ENCODE measurements at places on chromosomes 6 and 20.

GRCh38 chr6:73652637-73653570 is 888 bp downstream of the SLC17A5 start:
- DNase-seq: peak; percentile 74

DNA sequence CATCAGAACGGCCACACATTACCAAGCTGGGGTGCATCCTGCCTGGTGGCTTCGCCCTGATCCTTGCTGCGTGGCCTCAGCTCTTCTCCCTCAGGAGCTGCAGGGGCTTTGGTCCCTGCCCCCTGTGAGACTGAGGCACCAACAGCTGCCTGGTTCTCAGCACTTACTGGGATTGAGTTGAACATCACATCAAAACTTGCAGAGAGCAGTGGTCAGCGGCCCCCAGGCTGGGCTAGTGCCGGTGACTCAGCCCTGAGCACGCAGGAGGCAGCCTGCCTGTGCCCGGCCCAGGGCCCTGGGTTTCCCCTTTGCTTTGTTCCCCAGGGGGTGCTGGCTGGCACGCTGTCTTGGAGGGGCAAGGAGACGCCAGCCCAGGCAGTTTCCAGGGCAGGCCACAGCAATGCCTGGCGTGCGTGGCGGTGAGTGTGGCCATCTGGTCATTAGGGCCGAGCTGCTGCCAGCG is 63.3 kb downstream of the DLL1 start:
- DNase-seq: no peak

GRCh38 chr20:51227744-51228143 is 204.8 kb upstream of the KCNG1 start:
- no peak for DNase-seq

- DNase-seq: peak; percentile 99
Observed at GRCh38 chr20:10673842-10674683, at the start of gene JAG1. Gene JAG1, minus strand, starts transcription at chr20:10673999. Its CDS starts 469 bp downstream, at chr20:10673530.

- no peak for DNase-seq
Observed at GRCh38 chr6:34457742-34458735, 7.8 kb upstream of the PACSIN1 start.

GRCh38 chr6:54134935-54135334 is 23.7 kb downstream of the MLIP start:
- DNase-seq: no peak

DNA sequence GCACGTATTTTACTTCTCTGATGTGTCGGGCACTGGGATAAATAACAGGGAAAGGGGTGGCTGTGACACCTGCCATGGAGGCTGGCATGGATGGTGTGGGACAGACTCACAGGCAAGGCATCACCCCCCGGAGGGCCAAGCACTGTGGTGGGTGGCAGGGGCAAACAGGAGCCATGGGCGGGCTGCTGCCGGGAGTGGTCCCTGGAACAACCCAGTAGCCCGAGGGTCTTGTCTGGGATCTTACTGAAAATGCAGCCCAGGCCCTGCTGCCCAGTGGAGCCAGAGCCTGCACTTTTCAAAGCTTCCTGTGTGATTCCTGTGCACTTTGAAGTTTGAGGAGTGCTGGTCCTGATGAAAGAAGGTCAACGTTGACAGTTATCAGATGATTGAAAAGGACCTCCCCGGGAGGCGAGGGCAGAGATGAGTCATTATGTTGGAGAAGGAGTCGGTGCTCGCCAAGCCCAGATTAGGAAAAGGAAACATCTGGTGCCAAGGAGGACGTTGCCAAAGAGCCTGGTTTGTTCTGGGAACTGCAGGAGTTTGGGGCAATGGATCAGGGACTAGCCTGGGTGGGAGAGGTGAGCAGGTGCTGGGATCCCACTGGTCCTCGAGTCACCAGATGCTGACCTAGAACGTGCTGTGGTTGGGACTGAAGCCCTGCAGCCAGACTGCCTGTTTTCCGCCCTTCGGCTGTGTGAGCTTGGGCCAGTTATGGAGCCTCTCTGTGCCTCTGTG is 130.0 kb upstream of the GGTLC1 start:
- no peak for DNase-seq

- DNase-seq: no peak
Observed at GRCh38 chr6:105832313-105832761, 253.8 kb upstream of the PRDM1 start.

- no peak for DNase-seq
Observed at GRCh38 chr6:45900808-45901752, 114.6 kb downstream of the CLIC5 start.

DNA sequence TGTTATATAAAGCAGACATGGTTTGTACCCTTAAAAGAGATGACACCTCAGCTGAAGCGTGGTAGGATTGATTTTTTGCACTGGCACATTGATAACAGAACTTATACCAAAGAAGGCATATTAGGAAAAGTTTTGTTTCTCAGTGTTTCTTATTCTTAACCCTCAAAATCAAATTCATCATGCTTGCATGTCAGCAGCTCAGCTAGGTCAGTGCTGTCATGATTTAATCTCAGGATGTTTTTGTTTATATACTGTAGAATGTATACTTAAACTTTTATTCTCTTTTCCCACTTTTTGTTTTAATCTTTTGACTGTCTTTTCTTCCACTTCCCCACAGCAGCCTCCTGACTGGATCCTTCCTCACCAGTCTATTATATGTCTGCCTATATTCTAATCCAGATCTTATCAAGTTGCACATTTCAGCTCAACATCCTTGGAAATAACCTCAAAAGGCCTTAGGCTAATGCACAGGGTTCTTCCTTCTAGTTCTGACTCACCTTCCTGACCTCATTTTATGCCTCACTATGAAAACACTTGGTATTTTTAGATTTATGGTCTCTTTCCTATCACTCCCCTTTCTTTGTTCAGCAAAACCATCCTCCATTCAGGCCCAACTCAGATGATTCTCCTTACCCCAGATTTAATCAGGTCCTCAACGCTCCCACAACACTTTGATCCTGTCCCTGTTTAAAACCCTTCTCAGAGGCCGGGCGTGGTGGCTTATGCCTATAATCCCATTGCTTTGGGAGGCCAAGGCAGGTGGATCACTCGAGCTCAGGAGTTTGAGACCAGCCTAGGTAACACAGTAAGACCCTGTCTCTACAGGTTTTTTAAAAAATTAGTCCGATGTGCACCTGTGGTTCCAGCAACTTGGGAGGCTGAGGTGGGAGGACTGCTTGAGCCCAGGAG is 7.2 kb downstream of the HEBP2 start:
- peak; percentile 59 for DNase-seq

DNA sequence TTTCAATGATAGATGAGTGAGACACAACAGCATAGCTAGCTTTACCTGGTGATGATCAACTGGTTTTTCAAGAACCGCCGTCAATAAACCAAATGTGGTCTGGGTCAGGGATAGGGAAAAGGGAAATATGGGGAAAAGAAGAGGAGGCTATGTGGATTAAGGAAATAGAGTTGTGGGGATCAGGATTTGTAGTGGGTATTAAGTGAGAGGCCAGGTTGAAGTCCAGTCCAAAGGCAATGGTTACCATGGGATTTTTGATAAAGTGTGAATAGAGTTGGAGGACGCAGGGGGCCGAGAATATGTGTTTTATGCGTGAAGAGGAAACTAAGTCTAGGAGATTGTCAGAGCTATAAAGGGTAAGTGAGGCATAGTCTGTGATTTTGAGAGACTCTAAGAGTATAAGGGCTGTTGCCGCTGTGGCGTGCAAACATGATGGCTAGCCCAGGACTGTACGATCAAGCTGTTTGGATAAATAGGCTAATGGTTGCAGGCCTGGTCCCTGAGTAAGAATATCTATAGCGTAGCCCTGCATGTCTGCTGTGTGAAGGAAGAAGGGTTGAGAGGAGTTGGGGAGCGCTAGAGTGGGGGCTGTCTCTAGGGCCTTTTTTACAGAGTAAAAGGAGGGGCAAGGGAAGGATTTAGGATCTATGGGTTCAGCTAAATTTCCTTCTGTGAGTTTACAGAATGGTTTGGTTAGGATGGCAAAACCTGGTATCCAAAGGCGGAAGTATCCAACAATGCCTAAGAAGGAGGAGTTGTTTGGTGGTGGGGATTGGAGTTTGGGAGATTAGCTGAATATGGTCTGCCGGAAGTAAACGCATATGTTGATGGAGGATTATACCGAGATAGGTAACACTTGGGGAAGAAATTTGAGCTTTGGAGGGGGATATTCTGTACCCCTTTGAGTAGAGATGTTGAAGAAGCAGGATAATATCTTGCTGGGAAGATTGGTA is 749.7 kb upstream of the ADGRB3 start:
- DNase-seq: no peak

GRCh38 chr6:95530176-95530819 is 47.0 kb upstream of the MANEA start:
- no peak for DNase-seq

DNA sequence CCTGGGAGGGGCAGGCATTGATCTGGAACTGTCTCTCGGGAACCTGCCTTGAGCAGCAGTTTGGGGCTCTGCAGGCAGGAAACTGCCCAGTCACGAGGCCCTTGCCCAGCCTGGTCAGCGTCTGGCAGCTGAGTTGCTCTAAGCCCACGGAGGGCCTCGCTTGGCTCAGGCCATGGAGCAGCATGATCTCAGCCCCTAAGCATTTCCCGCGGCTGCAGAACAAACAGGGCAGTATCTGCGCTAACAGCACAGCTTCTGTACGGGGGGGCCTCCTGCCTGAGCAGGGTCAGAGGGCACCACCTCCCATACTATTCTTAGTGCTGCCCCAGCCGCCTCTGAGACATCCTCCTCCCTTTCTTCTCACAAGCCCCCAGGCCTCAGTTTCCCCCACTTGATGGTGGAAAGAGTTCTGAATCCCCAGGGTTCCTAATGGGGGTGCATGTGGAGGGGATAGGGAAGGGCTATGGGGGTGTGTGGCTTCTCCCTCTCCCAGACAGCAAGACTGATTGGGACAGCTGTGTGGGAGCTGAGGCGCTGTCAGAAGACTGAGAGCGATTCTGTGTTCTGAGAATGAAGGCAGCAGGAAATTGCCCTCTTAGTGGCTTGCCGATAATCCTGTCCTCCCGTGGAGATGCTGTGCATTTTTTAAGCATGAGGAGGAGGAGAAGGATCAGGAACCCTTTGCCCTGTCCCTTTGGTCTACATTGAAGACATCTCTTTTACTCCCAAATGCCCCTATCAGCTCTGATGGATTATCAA is 46.4 kb downstream of the MOCS1 start:
- DNase-seq: no peak

GRCh38 chr20:63150391-63150898 is 65.5 kb downstream of the YTHDF1 start:
- no peak for DNase-seq

GRCh38 chr6:16205377-16206144 is 32.8 kb upstream of the GMPR start:
- DNase-seq: no peak

DNA sequence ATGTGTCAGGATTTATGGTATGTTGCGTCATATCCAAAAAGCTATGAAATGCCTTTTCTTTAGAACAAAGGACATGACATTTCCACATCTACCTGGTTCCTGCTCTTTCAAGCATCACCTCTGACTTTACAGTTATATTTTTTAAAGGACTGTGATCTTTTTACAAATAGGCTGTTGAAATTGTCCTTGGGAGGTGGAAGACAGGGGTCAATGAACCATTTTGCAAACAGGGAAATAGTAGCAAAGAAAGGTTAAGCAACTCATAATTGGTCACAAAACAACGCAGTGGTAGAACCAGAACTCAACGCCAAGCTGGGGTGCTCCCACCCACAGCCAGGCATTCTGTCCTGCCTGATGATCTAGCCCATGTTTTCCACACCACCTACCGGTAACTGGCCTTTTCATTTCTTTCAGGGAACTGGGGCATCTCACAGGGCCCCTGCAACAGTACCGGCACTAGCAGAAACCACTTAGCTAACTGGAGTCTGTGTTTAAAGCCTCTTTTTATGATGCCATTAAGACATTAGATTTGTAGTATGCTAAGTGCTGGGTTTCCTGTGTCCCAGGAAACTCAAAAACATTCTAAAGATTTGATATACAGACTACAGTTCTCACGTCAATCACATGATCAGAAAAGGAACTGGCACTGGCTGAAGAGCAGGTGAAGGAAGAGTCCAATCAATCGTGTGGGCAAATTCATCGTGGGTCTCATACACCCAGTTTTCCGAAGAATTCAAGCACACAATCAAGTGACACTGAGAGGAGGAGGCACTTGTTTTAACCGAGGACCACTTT is 13.9 kb downstream of the ZNF217 start:
- DNase-seq: peak; percentile 37

- no peak for DNase-seq
Observed at GRCh38 chr6:142896732-142897131, 48.2 kb downstream of the HIVEP2 start.

- no peak for DNase-seq
Observed at GRCh38 chr20:20895537-20895936, 183.1 kb upstream of the RALGAPA2 start.

DNA sequence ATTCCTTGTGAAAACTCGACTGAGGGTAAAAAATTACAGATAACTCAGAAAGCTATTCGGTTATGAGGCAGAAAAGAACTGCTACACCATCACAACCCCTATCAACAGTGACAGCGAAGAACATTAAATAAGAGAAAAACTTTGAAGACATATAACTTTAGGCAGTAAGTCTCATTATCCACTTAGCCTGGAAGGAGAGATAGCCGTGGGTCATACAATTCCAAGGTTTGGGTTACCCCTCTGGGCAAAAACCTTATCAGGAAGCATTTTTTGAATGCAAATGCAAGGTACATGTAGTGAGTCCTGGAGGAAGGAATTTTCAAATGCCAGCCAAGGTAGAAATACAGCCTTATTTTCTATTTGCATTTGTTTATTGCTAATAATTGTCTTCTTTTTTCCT is 129.8 kb downstream of the FLRT3 start:
- DNase-seq: no peak

- DNase-seq: no peak
Observed at GRCh38 chr6:12479881-12480280, 189.7 kb downstream of the EDN1 start.

GRCh38 chr20:63895202-63895951 is 451 bp downstream of the DNAJC5 start:
- DNase-seq: no peak

DNA sequence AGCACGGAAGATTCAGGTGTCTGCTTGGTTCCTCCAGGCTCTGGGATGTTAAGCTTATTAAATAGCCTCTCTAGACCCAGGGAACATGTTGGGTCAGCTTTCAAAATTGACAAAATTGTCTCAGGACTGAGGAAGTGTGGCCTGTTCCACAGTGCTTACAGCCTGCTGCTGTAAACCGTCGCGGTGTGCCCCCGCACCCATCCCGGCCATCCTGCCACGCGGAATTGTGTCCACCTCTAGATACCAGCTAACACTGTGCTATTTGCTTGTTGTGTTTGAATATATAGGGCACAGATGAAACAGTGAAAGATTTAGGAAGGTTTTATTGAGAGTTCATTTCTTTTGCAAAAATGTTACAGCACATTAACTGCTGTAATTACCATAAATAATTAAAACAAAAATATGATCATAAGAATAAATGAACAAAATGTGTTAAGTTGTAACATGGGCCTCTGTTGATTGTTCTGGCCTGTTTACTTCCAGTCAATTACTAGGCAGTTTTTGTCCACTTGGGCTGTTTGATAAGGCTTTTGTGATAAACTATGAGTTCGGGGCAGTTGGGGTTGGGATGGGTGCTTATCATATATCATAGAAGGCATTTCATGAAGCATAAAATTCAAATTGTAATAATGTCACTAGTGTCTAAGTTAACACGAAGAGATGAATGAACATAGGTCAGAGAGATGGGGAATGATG is 77.4 kb downstream of the ARID1B start:
- DNase-seq: no peak

Data from Caki2 (cell line).